CD8-positive, alpha-beta memory T cell (primary cell): ENCODE measurements at places on chromosomes 7 and 10. TPM values are rescaled to one million over a fixed set of nuclear protein-coding genes. Genes with fewer than 3 reads are reported as not detected.

DNA sequence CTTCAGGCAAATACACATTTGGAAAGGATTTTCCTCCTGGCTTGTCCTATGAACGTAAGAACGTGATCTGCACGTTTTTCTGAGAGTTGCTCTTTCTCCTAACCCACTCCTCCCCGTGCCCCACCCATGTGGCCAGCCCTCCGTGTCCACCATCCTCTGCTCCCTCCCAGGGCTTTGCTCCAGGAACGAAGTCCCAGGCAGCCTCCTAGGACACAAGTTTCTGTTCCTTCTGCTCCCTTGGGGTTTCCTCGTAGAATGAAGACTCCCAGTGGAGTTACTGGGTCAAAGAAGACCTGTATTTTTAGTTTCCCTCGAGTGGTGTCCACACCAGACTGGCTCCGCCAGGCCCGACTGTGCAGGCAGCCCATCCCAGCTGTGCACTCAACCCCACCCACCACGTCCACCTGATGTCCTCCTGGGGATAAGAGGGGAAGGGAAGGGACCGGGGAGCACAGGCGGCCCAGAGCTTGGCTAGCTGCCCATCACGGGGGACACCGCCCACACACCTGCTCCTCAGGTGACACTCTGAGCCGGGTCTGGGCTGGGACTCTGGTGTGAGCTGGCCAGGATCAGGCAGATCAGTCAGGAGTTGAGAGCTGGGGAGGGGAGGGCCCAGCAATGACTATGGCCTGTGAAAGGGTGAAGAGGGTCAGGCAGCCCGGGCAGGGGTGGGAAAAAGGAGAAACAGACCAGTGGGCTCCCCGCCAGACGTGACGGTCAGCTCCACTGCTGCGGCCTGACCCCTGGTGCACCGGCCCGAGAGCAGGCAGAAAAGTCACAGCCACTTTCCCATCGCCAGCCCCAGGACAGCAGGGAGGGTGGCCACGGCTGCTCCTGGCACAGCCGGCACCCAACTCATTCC lies 54.3 kb upstream of the PPP2R2D start:
- H3K4me1 ChIP-seq = no peaks in the 10 kb centered on the region
- no peak overlapping the region for H3K27ac ChIP-seq
- no peaks in the 10 kb centered on the region for H3K36me3 ChIP-seq
- H3K4me3 ChIP-seq = no peak overlapping the region

GRCh38 chr7:132486274-132486610 lies 90.0 kb downstream of the PLXNA4 start:
- H3K27ac ChIP-seq = no peak overlapping the region
- H3K4me3 ChIP-seq = no peak overlapping the region

- peaks cover 17% of the 10 kb centered on the region for H3K4me1 ChIP-seq
- H3K27ac ChIP-seq = peak overlapping the region; percentile 12
- no peaks in the 10 kb centered on the region for H3K36me3 ChIP-seq
- H3K4me3 ChIP-seq = peak overlapping the region; percentile 67
- peak; percentile 46 for DNase-seq
Observed at GRCh38 chr7:2894118-2894940, 50.2 kb upstream of the GNA12 start.

- H3K4me3 ChIP-seq = no peak overlapping the region
- H3K27ac ChIP-seq = no peak overlapping the region
- DNase-seq = no peak
- H3K36me3 ChIP-seq = no peaks in the 10 kb centered on the region
Observed at GRCh38 chr7:87140271-87140748, 11.9 kb upstream of the DMTF1 start.

GRCh38 chr7:108299251-108299973 lies 156.8 kb downstream of the NRCAM start:
- H3K27me3 ChIP-seq = no peaks in the 10 kb centered on the region
- DNase-seq = no peak
- no peaks in the 10 kb centered on the region for H3K4me1 ChIP-seq
- no peak overlapping the region for H3K4me3 ChIP-seq
- no peak overlapping the region for H3K27ac ChIP-seq

GRCh38 chr10:69426376-69426727 lies 9.6 kb upstream of the TACR2 start:
- DNase-seq = no peak
- H3K4me1 ChIP-seq = peaks cover 40% of the 10 kb centered on the region
- H3K27me3 ChIP-seq = no peaks in the 10 kb centered on the region
- no peaks in the 10 kb centered on the region for H3K36me3 ChIP-seq
- H3K4me3 ChIP-seq = no peak overlapping the region

- no peaks in the 10 kb centered on the region for H3K36me3 ChIP-seq
- DNase-seq = no peak
- no peak overlapping the region for H3K27ac ChIP-seq
- H3K27me3 ChIP-seq = no peaks in the 10 kb centered on the region
Observed at GRCh38 chr7:3143869-3144775, 100.5 kb upstream of the CARD11 start.

DNA sequence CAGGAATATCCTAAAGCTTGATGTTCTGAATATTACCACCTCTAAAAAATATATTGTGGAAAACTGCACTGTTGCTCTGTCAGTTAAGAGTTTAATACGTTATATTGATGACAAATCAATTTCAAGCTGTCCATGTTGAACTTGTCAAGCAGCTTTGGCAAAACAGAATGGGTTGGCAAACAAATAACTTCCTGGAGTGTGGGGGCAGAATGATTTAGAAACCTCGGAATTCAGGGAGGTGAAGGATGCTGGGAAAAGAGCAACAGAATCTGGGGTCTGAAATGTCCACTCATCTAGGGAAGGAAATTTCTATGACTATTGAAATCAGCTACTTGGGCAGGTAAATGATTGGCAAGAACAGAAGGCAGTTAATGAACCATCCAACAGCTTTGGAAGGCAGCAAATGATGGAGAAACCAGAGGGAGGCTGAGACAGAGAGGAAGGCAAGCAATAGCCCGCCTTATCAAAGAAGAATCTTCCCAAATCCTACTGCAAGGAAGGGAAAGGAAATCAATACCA lies 95.1 kb upstream of the PALS2 start:
- H3K4me3 ChIP-seq = no peak overlapping the region
- no peak for DNase-seq
- H3K27me3 ChIP-seq = no peaks in the 10 kb centered on the region
- no peaks in the 10 kb centered on the region for H3K4me1 ChIP-seq

GRCh38 chr7:112103246-112103645 lies 103.0 kb downstream of the DOCK4 start:
- H3K36me3 ChIP-seq = no peaks in the 10 kb centered on the region
- no peaks in the 10 kb centered on the region for H3K27me3 ChIP-seq
- H3K27ac ChIP-seq = no peak overlapping the region
- no peaks in the 10 kb centered on the region for H3K4me1 ChIP-seq
- H3K4me3 ChIP-seq = no peak overlapping the region

- H3K36me3 ChIP-seq = no peaks in the 10 kb centered on the region
- no peaks in the 10 kb centered on the region for H3K4me1 ChIP-seq
- DNase-seq = no peak
- no peaks in the 10 kb centered on the region for H3K27me3 ChIP-seq
- no peak overlapping the region for H3K4me3 ChIP-seq
- H3K27ac ChIP-seq = no peak overlapping the region
Observed at GRCh38 chr10:14244801-14245211, 85.9 kb downstream of the FRMD4A start.

DNA sequence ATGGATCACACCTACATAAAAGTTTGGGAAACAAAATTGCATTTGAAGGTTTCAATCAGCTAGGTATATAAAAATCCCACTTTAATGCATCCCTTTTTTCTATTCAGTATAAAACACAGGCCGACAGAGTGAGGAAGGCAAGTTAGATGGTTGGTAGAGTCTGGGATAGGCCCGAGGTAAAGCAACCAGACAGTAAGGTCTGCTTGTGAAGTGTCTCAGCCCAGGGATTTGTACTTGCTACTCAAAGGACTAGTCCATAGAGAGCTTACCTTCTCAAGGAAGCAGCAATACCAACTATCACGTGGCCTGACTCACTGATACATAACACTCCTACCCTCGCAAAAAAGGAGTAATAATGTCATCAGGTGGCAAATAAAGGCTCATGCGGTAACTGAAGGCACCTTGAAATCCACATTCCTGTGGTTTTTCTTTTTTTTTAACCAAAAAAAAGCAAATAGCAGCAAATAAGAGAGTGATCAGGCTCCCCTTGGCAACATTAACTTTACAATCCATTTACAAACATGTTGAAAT lies 56.2 kb upstream of the ATP6V0A4 start:
- H3K27ac ChIP-seq = no peak overlapping the region
- H3K4me1 ChIP-seq = no peaks in the 10 kb centered on the region
- H3K36me3 ChIP-seq = no peaks in the 10 kb centered on the region
- no peaks in the 10 kb centered on the region for H3K27me3 ChIP-seq
- no peak overlapping the region for H3K4me3 ChIP-seq

- peak overlapping the region; percentile 44 for H3K4me3 ChIP-seq
- peak; percentile 76 for DNase-seq
- no peaks in the 10 kb centered on the region for H3K36me3 ChIP-seq
- H3K4me1 ChIP-seq = peaks cover 65% of the 10 kb centered on the region
- no peaks in the 10 kb centered on the region for H3K27me3 ChIP-seq
Observed at GRCh38 chr7:151008511-151009323, 15.6 kb downstream of the ATG9B start.

DNA sequence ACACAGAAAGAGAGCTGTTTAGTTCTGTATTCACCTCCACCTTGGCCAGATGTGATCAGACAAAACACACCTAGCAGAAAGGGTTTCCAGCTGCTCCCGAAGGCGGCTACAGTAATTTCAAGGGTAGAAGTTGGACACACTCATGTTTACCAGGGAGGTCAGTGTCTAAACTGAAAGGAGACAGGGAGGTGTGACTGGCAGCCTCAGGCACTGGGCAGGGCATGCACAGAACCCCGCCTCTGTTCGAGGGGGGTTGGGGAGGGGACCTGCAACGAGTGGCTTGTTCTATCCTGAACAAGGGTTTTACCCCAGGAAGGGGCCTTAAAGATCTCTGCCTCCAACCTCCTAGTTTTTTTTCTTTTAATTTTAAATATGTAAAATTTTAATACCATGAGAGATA lies 49.6 kb downstream of the BPGM start:
- DNase-seq = no peak
- no peaks in the 10 kb centered on the region for H3K36me3 ChIP-seq
- H3K4me3 ChIP-seq = no peak overlapping the region
- no peaks in the 10 kb centered on the region for H3K27me3 ChIP-seq

GRCh38 chr7:128378637-128379036 lies 17.1 kb upstream of the PRRT4 start:
- H3K4me1 ChIP-seq = no peaks in the 10 kb centered on the region
- H3K4me3 ChIP-seq = no peak overlapping the region
- DNase-seq = no peak
- no peaks in the 10 kb centered on the region for H3K27me3 ChIP-seq
- no peak overlapping the region for H3K27ac ChIP-seq

DNA sequence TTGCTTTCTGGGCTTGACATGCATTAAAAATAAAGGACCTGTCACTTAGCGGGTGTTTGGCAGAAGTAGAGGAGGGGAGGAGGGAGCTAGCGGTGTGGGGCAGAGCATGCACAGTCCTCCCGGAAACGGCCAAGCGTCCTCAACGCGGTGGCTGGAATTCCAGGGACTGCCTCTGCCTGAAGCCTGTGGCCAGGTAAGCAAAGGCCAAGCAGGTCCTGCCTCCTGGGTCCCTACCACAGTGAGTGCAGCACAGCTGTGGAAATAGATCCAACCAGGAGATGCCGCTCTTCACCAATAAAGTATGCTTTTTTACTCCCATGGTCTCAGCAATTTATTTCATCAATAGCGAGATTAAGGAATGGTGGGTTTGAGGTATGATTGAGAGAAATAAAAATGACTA lies 323.4 kb downstream of the WDR37 start:
- H3K27me3 ChIP-seq = peaks cover 6% of the 10 kb centered on the region
- no peak overlapping the region for H3K27ac ChIP-seq
- no peaks in the 10 kb centered on the region for H3K4me1 ChIP-seq
- no peaks in the 10 kb centered on the region for H3K36me3 ChIP-seq
- no peak overlapping the region for H3K4me3 ChIP-seq
- no peak for DNase-seq

DNA sequence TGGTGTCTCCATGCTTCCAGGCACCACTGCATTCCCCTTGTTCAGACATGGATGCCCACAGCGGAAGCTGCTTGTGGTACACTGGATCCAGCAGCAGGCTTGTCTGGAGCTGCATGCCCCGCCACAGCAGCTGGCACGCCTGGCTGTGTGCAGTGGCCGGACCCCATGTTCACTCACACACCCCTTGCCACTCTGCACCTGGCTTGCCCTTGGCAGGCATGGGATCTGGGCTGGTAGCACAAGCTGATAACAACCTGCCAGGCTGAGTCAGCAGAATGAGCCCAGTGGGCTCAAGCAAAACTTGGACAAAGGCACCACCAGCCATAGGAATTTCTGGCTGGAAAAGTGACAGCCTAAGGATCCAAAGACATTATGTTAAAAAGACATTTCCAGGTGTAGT lies 91.8 kb upstream of the TMEM168 start:
- H3K27me3 ChIP-seq = no peaks in the 10 kb centered on the region
- H3K27ac ChIP-seq = no peak overlapping the region
- H3K36me3 ChIP-seq = no peaks in the 10 kb centered on the region
- H3K4me3 ChIP-seq = no peak overlapping the region

DNA sequence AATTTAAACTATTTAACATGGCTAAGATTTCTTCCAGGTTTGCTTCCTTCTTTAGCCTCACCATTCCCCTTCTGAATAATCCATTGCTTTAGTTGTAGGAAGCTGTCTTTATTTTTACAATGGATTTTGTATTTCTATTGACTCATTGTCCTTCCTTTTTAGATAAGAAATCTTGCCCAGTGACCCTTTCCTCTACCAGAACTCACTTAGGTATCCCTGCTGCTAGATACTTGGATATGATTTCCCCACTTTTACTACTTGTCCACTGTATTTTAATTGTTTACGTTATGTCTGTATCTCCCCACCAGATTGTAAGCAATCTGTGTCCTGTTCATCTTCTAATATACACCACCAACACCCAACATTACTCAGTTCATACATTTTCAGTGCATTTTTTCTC lies 47.7 kb upstream of the MDFIC start:
- no peaks in the 10 kb centered on the region for H3K4me1 ChIP-seq
- no peaks in the 10 kb centered on the region for H3K36me3 ChIP-seq
- no peak overlapping the region for H3K4me3 ChIP-seq
- DNase-seq = no peak

DNA sequence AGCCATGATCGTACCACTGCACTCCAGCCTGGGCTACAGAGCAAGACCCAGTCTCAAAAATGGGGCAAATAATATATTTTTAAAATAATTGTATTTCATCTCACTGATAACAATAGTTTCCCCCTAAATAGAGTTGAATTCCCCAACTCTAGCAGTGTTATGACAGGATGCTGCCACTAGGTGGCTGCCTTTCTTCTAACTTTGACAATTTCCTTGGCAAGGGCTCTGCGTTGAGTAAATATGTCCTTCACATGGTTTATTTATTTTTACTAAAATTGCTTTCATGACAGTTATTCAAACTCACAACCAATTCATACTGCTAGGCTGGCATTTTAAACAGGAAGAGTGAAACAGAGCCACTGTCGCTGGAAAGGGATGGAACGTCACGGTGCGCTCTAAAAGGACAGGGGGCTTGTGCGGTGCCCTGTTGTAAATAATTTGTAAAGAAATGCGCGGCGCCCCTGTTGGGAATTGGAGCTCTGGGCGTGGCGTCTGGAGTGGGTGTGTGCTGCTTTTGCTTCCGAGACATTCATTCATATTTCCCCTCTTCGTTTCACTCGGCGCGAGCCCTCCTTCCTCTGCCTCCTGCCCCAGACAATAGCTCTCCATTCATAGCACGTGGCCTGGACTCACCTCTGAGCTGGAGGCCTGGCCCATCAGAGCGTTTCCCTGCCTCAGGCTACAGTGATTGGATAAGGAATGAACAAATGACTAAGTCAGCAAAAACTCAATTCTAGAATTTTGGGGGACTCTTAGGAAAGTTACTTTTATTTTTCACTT lies 20.5 kb upstream of the PITRM1 start:
- no peak overlapping the region for H3K4me3 ChIP-seq
- H3K4me1 ChIP-seq = peaks cover 10% of the 10 kb centered on the region
- H3K27ac ChIP-seq = no peak overlapping the region
- peak; percentile 64 for DNase-seq
- H3K36me3 ChIP-seq = no peaks in the 10 kb centered on the region

Gene SEMA4G
- total RNA-seq = 0.49 TPM

Gene SPACDR
- total RNA-seq = 1.7 TPM

Gene MMD2
- not detected for total RNA-seq

Gene COL17A1
- total RNA-seq = not detected

Gene ANKRD61
- total RNA-seq = 0.24 TPM
